T47D (cell line): ENCODE measurements at places on chromosomes 6 and 20.

- no peak for DNase-seq
These were observed 135.9 kb downstream of the AGPAT4 start for GRCh38 chr6:161137839-161138542.

- DNase-seq: no peak
These were observed 157.7 kb downstream of the PREX1 start for GRCh38 chr20:48669946-48670605.

DNA sequence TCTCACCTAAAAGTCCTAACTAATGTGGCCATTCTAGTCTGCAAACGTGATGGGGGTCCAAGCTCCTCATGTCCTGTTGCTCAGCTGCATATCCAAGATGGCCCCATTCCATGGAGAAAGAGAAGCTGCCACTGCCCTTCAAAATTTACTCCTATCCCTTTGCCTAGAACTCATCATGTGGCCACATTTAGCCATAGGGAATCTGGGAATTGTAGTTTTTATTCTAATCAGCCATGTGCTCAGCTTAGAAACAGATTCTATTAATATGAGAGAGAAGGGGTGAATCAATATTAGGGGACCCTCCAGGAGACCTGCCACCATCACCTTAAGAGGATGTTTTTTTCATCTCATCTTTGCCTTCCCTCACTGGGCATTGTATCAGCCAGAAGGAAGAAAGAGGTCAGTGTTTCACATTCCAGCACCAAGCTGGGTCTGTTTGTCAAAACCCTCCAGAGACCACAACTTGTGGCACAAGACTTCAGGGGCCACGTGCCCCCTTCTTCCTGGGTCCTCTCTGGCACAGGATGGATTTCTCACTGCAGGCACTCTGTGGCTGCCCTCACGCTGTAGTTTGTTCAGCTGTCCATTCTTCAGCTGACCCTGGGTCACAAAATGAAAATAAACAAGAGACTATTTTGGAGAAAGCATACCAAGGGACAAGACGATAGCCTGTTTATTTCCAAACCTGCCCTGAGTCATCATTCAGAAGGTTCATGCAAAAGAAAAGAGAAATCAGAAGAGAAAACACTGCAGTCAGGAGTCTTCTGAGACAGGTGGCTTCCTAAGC, 172.0 kb downstream of the EYA2 start:
- DNase-seq: no peak

DNA sequence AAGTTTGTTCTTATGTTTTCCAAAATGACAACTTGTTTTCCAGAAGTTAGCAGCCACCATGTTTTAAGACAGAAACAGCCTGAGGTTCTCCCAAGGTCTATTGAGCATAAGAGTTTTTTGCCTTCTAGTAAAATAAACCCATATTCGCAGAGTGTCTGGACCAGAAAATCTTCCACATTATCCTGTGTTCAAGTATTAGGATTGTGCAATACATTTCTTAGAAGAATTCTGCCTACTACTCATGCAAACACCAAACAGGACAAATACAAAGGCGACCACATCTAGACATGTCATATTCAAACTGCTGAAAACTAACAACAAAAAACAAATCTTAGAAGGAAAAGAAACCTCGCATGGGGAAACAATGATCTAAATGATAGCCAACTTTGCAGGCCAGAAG, 145.4 kb upstream of the AHI1 start:
- DNase-seq: no peak

- DNase-seq: no peak
These were observed 146.2 kb upstream of the SMLR1 start for GRCh38 chr6:130681028-130681427.
